ENCODE measurements at places on chromosomes 5 and 9.

- DNase-seq, result no peak
Observed at GRCh38 chr5:135239453-135240282, 159.4 kb downstream of the MACROH2A1 start.

DNA sequence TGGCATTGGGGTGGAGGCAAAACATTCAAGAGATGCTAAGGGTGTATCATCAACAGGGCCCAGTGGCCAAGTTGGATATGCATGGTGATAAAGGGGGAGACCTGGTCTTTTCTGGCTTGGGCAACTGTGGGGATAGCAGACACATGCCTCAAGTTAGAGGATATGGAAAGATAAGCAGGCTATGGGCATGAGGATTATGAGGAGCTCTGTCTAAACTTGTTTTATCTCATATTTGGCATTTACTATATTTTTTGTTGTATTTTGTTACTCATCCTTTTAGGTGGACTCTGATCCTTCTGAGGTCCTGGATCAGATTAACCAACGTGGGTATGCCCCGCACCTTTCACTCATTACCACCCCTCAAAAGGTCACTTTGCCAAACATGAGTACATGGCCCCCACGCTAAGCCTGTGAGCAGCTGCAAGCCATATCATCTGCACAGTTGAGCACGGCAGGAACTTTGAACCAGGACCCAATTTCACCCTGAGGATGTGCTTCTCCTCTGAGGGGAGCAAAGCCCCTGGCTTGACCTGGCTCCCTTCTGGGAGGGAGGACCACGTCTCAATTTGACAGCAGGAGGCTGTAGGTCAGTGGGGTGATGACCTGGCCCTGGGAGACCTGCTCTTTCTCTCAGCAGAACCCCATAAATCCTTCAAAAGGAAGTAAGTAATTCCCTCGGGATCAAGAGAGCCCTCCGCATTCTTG is 71.1 kb upstream of the CD180 start:
- no peak for DNase-seq

- DNase-seq, result no peak
Observed at GRCh38 chr5:66680221-66680620, 84.0 kb downstream of the MAST4 start.

DNA sequence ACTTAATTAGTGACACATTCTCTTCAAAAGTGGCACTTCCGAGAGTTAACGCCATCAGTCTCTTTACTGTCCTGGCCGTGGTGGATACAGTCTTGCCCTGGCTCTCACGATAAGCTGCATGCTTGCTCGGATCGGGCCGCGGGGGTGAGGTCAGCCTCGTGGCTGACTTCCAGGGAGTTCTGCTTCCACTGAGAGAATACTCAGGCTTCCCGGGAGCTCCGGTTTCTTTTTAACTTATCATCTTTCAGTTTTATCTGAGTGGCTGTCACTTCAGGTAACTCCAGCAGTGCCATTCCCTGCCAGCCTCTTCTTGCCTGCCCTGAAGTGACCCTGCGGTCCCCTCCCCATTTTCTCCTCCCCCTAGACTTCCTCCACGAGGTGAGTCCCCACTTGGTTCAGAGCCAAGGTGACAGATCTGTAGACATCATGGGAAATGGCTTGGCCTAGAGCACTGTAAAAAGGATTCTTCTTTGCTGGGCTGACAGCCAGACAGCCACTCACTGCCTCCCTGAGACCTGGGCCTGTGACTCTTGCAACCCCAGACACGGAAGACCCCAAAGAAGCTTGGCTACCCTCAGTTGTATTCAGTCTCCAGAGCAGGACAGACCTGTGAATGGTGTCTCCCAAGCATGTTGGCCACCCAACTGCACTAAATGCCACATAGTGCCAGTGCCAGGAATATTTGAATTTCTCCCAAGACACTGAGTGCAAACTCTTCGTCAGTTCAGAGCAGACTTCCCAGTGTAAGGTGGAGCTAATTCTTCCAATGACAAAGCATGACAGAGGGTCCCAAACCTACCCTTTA is 95.1 kb downstream of the DAPK1 start:
- no peak for DNase-seq

DNA sequence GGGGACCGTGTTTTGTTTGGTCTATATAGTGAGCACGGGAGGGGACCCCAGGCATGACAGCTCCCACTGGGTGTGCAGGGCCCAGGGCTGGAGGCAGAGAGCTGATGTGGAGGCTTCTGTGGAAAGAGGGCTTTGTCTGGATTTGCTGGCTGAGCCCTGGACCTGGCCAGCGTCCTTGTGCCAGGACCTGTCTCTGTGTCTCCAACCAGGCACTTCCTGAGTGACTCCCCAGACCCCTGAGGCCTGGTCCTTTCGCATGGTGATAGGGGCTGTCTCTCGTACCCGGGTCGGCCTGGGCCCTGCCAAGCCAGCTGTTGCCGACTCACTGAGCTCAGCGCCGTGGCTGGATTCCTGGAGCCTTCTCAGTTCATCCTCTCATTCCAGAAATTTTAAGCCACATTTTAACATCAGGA is 77.6 kb downstream of the ADAMTS2 start:
- DNase-seq, result no peak

All from H54 (cell line).